ENCODE measurements at places on chromosomes 6 and 20.

GRCh38 chr6:3997177-3997770 lies 81.7 kb downstream of the FAM217A start:
- DNase-seq = no peak

GRCh38 chr20:34475979-34476736 lies 40.1 kb upstream of the DYNLRB1 start:
- DNase-seq = peak; percentile 67

DNA sequence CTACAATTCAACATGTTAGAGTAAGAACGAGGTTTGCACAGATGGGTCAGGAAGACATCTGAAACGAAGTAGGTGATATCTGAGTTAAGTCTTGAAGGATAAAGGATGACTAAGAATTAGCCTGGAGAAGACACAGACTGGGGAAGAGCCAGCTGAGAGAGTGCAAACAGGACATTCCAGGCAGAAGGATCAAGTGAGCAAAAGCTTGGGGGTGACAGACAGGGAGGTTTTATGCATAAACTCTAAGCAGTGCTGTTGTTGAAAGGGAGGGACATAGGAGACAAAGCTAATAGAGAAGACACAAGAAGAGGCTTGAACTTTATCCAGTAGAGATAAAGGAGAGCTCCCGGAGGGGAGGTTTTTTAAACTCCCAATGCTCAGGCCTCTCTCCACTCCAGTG lies 15.0 kb upstream of the ETV7 start:
- no peak for DNase-seq

DNA sequence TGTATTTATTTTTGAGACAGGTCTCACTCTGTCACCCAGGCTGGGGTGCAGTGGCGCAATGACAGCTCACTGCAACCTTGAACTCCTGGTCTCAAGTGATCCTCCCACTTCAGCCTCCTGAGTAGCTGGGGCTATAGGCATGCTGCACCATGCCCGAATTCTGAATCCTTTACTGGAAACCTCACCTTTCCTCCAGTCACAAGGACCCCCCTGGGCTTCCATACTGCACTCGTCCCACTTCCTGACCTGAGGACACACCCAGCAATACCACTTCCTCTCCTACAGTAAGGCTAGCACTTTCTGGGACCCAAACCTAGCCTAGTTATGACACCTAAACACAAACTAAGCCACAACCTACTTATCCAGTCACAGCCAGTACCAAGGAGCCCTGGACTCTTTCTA lies 68.2 kb downstream of the FAM217A start:
- DNase-seq = no peak

DNA sequence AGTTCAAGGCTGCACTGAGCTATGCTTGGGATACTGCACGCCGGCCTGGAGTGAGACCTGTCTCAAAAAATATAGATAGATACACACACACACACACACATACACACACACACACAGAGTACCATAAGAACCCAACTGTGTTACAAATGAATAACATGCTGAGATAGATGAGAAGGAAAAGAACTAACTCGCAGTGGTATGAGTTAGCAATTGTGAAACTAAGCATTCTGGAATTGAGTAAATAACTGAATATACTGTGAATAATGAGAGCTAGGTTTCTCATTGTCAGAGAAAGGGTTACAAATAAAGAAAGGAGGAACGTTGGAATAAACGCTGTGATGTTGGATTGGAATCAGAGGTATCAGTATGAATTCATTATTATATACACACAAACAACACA lies 14.6 kb upstream of the FAXC start:
- no peak for DNase-seq

GRCh38 chr6:110528101-110528929 lies 51.9 kb upstream of the SLC22A16 start:
- DNase-seq = peak; percentile 81

DNA sequence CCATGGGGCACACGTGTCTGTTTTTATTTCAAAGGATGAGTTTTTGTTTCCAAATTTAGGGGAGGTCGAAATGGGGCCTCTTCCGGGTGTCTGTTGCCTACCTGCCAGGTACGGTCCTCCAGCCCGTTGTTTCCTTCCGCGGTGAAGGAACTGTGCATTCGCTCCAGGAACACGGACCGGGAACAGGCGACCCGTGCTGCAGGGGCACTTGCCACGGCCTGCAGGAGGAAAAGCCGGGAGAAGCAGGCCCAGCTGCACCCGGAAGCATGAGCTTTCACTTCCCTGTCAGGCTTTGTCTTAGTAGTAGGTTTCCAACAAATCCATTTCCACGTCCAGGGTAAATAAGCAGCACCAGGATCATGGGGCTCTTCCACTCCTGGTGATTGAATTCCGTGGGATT lies 17.0 kb upstream of the NPEPL1 start:
- DNase-seq = no peak

DNA sequence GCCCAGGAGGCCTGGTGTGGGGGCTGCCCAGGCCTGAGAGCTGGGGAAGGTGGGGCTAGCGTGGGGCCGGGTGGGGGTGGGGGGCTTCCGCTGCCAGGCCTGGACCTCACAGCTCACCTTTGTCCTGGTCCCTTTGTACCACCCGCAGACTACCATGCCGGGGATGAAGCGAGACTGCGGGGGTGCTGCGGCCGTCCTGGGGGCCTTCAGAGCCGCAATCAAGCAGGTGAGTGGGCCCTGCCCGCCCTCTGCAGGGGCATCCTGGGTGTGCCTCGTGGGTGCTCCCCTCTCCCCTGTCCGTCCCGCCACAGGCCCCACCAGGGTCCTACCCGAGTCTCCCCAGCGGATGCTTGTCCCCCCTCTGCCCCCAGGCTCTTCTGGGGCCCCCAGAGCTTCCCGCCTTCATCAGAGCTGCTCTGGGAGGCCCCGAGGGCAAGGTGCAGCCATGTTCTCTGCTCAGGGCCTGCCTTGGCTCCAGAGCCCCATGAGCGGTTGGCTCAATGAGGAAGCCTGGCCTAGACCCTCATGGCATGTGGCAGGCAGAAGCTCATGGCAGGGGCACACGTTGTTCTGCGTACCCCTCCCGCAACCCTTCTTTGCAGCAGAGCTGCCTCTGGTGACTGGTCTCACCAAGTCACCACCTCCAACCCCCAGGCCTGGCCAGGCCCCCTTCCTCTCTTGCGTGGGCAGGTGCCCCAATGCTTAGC lies 14.5 kb downstream of the NPEPL1 start:
- DNase-seq = no peak

- no peak for DNase-seq
These were observed 1.3 kb upstream of the SIRT5 start for GRCh38 chr6:13572951-13573654.

- DNase-seq = no peak
These were observed 13.0 kb downstream of the UQCC2 start for GRCh38 chr6:33698494-33698893.

- no peak for DNase-seq
These were observed 691 bp downstream of the ATRN start for GRCh38 chr20:3471397-3472021.

GRCh38 chr6:125728739-125729138 lies 20.7 kb upstream of the HEY2 start:
- no peak for DNase-seq

DNA sequence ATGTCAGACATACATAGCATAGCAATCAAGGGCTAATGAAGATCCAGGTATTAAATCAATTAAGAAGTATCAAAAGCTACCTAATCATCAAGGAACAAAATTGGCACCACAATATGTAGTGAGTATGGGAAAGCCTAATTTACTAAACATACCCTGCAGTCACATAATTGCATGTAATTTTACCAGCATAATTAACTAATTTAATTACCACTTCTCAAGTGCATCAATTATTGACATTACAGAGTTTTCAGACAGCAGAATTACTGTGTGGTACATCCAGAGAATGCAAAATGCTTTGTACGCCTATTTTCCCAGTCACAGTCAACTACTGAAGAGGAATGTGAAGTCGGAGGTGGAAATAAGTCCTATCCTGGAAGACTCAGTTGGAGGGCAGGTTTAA lies 279.0 kb upstream of the ID4 start:
- no peak for DNase-seq

DNA sequence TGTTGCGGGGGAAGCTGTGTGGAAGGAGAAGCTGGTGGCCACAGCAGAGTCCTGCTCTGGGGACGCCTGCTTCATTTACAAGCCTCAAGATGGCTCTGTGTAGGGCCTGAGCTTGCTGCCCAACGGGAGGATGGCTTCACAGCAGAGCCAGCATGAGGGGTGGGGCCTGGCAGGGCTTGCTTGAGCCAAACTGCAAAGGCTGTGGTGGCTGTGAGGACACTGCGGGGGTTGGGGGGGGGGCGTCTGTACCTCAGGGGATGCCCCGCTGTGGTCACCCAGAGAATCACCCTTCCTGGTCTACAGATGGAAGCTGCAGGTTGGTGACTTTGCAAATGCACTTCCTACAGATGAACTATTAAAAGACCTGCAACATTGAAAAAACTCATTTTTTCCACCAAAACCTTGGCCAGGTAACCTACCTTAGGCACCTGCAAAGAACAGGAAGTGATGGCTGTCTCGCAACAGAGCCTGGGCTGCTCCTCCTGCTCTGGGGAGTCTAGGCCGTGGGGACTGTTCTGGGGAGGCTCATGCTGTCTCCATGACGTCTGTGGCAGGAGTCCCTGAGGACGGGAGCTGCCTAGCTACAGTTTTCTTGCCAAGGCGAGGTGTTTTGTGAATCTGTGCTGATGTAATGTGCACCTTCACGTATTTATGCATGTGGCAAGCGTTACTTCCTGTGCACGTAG lies 7.3 kb downstream of the NPBWR2 start:
- DNase-seq = peak; percentile 92

GRCh38 chr20:22775256-22775655 lies 190.9 kb upstream of the FOXA2 start:
- no peak for DNase-seq

DNA sequence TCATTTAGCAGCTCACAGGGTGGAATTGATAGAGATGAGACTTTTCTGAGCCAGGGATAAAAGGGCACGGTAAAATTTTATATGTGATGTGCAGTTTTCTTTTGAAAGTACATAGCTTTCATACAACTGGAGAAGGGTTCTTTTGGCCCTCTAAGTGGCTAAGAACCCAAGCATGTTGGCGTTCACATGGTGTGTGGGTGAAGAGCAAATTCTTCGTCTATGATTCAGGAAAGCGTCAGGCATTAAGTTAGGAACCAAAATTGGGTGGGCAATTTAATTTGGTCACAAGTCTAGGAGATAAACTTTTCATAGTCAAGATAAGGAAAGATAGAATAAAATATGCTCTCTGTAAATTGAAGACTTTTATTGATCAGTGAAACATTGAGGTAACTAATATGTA lies 153.9 kb downstream of the UTRN start:
- DNase-seq = no peak

GRCh38 chr20:63555661-63556381 lies 1.9 kb downstream of the FNDC11 start:
- no peak for DNase-seq

DNA sequence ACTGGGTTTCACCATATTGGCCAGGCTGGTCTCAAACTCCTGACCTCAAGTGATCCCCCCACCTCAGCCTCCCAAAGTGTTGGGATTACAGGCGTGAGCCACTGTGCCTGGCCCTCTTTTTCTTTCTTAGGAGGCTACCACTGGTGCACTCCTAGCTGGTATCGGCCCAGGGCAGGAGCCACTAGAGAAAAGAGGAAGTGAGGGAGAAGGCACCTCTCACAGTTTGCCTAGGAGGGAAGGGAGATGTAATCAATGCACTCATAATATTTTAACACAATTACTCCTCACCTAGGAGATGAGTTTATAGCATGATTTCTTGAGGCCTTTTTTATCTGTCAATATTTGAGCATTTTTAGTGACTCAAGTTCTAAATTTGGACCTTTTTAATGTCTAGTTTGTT lies 189.0 kb upstream of the SOX4 start:
- DNase-seq = no peak

DNA sequence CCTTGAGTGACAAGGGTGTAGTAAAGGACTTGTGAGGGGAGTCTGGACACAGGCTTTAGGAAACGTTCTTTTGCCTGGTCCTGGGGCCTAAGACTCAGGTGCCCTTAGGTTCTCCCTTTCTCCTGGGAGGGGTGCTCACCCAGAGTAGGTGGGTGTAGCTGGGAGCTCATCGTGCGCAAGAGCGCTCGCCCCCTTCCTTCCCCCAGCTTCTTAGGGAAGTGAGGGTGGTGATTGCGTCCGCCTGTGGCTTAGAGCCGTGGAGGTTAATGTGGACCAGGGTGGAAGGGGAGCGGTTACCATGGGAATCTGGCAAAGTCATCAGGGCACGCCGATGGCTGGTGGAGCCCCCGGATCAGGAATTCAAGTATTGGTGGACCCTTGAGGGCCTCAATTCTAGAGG lies 3.3 kb upstream of the AARS2 start:
- no peak for DNase-seq

DNA sequence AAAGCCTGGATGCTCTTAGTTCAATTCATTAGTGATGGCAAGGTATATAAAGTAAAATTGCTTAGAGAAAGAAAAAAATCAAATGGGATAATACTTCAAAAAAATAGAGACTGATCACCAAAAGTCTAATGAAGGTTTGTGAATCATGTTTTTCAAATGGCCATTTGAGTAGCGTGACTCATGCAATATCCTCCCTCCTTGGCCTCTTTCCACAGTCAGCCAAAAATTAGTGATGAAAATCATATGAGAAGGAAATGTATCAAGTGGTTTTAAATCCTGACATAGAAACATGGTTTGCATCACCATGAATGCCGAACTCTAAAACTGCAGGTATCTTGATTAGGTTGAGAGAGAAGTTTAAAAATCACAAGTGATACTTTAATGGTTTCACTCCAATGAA lies 1.2 kb upstream of the COL19A1 start:
- DNase-seq = no peak

GRCh38 chr6:134097114-134097707 lies 44.8 kb upstream of the SLC2A12 start:
- DNase-seq = peak; percentile 85

GRCh38 chr6:73329201-73329600 lies 24.9 kb downstream of the DPPA5 start:
- no peak for DNase-seq

DNA sequence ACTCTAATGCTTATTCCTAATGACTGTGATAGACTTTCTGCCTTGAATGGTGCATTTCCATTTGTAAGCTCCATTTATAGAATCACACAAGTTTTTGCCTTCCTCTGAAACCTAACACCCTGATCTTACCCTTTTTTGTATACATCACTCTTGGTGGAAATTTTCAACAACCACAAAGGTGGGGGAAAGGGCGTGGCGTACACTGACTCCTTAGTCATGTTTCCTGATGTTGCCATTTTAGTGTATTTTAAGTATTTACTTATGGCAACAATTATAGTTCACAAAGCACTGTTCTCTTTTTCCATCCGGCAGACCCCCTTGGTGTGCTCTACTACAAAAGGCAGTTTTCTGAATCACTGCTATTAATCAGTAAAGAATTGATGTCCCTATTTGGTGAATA lies 92.0 kb downstream of the ATXN1 start:
- DNase-seq = no peak
